ENCODE measurements at places on chromosomes 11 and 22.
A peak's percentile ranks its signal among the peaks of the same experiment; 100 is the strongest.

DNA sequence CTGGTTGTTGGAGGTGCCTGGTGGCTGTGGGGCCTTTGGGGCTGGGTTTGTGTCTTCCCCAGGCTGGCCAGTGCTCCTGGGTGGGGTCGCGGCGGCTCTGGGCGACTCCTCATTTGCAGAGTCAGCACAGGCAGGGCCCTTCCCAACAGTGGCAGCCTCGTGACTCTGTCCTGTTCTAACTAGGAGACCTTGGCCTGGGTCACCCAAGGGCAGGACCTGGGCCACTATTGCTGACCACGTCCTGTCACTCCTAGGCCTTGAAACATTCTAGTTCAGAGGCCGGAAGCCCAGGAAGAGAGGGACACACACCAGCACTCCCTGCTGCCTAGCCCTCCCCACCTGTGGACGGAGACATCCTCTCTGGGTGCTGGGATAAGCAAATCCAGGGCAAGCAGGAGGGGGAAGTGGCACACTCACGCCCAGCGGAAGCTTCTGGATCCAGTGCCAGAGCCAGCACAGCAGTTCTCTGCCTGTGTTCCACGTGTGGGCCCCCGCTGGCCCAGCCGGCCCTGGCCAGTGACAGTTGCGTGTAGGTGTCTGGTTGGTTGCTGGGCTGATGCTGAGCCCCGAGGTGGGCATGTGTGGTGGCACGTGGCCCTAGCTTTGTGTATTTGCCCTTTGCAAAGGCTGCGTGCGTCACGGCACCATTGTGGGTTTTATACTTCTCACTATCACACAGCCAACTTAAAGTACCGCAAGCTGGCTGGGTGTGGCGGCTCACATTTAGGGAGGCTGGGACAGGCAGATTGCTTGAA, 4.3 kb upstream of the CHID1 start:
- no peak for DNase-seq

DNA sequence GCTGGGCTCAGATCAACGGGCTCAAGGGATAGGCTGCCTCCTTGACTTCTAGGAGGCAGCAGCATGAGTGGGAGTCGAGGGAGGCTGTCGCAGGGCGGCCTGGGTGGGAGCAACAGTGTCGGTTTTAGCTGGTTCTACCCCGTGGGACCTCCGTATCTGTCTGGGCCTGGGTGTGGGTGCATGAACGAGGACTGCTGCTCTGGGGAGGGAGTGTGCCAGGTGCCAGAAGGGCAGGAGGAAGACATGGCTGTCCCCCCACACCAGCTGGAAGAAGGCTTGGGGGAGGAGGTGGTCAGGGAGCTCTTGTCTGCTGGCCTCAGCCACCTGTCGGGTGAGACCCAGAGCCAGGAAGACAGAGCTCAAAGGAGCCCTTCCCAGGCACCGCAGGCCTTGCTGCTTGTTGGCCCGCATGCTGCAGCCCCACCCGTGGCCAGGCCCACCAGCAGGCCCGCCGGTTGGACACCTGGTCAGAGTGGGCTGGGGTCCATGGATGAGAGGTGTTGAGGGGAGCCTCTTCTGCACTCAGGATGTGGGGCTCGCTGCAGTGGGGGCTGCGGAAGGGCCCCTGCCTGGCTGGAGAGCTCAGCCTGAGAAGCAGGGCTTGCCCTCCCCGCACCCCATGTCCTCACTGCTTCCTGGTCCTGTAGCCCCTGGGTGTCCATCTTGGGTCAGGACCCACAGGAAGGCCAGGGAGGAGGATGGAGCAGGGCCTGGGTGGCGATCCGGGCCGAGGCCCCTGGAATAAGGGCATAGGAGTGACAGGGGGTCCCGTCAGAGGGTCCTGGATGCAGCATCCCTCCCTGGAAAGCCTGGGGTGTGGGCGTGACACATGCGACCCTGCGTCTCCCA, 3.4 kb downstream of the CEND1 start:
- no peak for DNase-seq

DNA sequence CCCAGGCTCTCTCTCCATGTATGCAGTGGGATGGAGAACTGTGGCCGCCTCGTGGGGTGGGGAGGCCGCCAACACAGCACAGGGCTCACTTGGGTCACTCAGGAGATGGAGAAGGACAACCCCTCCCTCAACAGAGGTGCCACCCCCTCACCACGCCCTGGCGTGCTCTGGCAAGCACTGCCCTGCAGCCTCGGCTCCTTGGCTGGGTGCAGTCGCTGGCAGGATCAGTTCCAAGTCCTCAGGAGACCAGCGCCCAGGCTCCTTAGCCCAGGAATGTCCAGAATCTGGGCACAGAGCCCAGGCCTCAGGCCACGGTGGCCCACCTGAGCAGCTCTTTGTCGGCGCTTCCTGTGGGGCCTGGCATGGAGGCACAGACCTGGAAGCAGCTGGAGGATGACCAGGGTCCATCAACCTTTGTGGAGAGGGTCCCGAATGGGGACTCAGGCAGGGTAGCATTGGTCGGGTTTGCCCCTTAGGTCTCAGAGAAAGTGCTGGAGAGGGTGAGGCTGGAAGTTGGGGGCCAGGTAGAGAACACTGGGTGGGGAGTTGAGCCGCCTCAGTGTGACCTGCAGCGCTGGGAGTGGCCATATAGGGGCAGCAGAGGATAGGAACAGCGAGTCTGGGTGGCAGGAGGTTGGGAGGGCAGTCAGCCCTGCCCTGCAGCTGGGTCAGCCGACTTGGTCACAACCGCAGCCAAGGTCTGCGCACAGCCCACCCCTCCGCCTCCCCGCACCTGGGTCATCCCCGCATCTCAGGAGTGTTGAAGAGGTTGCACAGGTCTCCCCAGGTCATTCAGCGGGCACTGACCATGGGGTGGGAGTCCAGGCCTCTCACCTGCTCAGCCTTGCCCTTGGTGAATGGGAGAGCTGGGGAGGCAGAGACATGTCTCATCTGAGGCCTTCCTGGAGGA, 8.2 kb downstream of the SUSD2 start:
- peak; percentile 62 for DNase-seq

GRCh38 chr22:48920776-48921241, 906.9 kb downstream of the BRD1 start:
- DNase-seq = no peak

- DNase-seq = no peak
Measured at GRCh38 chr11:44029977-44030911, 17.5 kb upstream of the ACCSL start.

- DNase-seq = no peak
Measured at GRCh38 chr11:127451861-127452260, 451.3 kb upstream of the KIRREL3 start.

DNA sequence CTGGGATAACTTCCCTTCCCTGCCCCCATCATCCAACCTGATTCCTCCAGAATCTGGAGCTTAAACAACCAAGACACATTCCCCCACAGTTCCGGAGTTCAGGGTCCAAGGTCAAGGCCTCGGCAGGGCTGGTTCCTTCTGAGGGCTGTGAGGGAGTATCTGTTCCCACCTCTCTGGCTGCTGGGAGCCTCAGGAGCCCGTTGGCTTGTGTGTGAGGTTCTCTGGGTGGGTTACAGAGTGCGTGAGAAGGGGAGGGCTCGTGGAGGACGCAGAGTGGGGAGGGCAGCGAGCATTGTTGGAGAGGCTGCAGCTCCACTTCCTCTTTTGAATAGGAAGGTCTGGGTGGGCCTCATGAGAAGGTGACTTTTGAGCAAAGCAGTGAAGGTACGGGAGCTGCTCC, 8.5 kb downstream of the SERHL2 start:
- DNase-seq = no peak

- no peak for DNase-seq
Measured at GRCh38 chr11:16784097-16784496, 45.6 kb downstream of the C11orf58 start.

- DNase-seq = no peak
Measured at GRCh38 chr11:61629082-61629833, 48.4 kb upstream of the SYT7 start.

DNA sequence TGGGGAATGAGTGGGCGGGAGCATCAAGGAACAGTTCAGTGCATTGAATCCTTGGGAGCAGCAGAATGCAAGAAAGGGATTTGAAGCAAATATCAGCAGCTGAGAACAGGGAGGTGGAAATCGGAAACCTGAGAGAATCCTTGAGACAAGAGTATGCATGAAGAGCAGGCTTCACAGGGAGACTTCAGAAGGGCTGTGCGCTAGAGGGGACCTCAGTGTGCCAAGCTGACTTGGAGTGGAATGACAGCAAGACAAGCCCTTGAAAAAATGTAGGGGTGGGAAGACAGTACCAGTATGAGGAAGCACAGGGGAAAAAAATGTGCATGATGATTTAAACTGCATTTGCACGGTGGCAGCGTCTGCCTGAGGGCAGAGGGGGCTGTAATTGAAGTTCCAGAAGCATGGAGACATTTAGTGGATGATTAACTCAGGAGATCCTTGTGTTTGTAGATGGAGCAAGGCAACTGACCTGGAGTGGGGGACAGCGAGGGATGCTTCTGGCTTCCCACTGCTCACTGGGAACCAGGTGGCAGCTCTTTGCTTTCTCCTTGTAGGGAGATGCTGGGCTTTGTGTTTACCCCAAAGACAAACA, 204.9 kb upstream of the PLET1 start:
- DNase-seq = no peak

All from EL (cell line).